ENCODE measurements at places on chromosomes 2 and 18.

GRCh38 chr18:27094621-27095020 is 90.5 kb downstream of the CHST9 start:
- no peak for DNase-seq

DNA sequence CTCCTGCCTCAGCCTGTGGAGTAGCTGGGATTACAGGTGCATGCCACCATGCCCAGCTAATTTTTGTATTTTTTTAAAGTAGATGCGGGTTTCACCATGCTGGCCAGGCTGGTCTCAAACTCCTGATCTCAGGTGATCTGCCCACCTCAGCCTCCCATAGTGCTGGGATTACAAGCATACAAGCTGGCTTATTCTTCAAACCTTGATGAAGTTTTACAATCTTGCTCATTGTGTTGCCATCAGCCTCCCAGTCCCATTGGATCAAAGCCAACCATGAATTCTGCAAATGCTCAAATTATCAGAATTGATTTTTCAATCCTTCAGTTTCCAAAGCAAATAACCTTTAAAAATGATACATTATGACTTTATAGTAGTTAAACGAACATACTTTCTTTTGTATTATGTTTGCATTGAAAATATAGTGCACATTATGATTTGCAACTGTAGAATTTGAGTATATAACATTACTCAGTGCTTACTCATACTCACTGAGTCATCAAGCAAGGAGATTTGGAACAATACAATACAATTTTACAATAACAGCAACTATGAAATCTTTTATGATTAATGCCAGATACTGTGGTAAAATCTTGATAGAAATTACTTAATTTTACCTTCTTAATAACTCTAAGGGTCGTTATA is 1491.9 kb upstream of the CELF4 start:
- no peak for DNase-seq

- no peak for DNase-seq
Observed at GRCh38 chr18:9824952-9825371, 60.8 kb upstream of the TXNDC2 start.

DNA sequence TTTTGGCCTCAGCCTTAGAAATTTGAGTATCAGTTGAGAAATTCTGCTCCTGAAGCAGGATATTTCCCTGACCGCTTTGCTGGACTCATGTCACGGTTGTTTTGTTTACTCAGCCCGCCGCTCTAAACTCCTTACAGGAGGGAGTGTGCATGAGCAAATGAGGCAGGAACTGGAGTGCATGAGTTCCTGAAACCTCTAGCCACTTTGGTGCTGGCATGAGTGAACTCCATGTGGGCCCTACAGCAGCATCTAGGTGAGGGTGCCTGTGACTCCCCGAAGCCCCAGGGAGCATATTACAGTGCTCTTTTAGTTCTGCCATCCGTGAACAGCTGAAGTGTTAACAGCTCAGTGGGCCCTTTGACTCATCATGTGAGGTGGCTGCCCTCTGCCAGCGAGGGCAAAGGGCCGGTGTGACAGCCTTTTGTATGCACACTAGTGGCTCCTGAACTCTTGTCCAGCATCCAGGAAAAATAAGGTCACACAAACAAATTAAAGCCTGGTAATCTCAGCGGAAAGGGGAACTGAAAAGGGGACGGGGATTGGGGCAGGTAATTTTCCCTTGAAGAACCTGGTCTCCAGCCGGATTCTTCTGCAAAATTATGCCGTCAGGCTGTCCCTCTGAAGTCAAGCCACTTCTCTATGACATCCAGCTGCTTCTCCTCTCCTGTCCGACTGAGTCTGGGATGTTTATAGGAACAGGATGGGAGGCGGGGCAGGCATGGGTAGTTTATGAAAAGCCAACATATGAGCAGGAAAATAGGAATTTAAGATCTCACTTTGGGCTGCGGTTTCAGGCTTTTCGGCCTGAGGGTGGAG is 1668.7 kb downstream of the SUCLG1 start:
- no peak for DNase-seq

DNA sequence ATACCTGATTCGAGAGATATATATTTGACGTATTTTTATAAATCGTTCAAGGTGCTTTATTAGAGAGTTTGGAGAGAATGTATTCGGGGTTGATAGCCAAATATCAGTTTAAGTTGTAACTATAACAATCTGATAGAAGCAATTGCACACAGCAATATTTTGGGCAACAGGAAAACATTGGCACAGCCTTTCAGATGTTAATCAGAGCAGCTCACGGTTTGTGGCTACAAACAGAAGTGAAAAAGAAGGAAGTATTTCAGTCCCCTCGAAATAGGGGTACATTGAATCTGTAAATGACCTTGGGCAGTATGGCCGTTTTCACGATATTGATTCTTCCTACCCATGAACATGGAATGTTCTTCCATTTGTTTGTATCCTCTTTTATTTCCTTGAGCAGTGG is 20.6 kb downstream of the SERPINB10 start:
- no peak for DNase-seq

DNA sequence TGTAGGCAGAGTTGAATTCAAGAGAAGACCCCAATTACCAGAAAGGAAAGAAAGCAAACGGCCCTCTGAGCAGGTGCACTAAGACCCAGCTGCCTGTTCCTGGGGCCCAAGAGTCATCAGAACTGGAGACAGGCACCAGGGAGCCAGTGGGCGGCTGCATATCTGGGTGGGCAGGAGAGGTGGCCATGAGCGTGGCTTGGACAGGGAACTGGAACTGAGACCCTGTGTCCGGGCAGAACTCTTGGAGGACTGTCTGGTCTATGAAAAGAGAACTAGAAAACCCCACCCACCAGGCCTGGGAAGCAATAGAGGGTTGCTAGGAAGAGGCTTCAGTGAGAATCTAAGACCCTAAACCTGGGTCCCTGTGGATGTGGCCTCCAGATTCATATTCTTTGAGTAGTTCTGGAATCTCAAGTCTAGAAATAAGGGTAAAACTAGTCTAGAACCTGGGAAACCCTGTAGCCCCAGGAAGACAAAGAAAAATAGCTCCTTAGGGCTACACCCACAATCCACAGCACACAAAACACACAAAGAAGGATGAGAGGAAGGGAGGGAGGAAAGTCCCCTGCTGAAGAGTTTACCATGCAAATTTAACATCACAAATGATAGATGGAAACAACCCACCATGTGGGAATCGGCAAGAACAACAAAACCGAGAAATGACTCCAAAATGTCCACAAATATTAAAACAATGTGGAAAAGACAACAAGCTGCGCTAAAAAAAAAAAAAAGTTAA is 147.0 kb downstream of the HDAC4 start:
- DNase-seq: no peak

- DNase-seq: no peak
Observed at GRCh38 chr2:113850687-113851086, 39.2 kb upstream of the ACTR3 start.

- DNase-seq: no peak
Observed at GRCh38 chr2:122652670-122653069, 897.2 kb downstream of the TSN start.

DNA sequence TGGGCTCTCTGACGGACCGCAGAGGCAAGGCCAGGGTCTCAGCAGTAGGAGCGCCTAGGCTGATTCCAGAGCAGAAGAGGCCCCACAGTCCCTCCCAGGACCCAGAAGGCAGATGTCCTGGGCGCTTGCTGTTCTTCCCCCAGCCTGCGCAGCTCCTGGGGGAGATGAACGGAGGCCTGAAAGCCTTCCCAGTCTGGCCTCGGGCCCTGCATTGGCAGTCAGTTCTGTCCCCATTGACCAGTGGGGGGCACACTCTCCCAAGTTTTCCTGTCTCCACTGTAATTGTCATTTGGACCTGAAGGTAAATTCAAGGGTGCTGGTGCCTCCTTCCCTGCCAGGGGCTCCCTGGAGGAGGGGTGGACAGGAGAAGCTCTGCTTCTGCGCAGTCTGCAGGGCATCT is 345.7 kb downstream of the CYP26B1 start:
- DNase-seq: no peak

GRCh38 chr2:84832772-84833461 is 48.0 kb downstream of the TRABD2A start:
- no peak for DNase-seq

DNA sequence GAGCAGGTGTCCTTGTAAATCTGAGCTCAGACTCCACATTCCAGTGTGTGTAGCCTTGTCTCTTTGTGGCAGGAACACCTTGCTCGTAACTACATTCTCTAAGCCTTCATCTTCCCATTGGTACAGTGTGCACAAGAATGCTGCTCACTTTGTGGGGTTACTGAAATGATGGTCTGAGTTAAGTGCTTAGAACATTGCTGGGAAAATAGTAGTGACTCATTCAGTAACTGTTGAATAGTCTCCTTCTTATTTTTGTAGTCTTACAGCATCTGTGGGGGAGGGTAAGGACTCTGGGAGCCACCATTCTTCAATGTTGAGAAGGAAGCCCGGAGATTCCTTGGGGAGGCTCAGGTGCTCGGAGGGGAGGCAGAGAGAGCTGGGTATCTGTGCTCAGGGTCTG is 236.0 kb upstream of the HDAC4 start:
- no peak for DNase-seq

DNA sequence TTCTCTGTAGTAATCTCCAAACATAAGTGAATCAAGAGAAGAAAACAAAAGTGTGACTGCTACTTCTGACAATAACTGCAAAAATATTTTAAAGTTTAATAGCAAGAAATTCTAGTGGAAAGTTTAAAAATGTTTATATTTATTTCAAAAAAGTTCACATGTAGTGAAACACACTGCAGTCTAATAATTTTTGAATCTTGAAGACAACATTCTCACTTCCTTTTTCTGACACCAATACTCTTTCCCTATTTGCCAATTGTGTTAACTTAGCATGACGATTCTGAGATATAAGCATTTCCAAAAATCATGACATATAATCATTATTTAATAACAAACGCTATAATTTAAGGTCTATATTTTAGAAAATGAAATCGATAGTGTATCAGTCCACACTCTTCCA is 429.1 kb upstream of the PKDCC start:
- no peak for DNase-seq

- DNase-seq: no peak
Observed at GRCh38 chr2:31415421-31415820, 879 bp upstream of the XDH start.

DNA sequence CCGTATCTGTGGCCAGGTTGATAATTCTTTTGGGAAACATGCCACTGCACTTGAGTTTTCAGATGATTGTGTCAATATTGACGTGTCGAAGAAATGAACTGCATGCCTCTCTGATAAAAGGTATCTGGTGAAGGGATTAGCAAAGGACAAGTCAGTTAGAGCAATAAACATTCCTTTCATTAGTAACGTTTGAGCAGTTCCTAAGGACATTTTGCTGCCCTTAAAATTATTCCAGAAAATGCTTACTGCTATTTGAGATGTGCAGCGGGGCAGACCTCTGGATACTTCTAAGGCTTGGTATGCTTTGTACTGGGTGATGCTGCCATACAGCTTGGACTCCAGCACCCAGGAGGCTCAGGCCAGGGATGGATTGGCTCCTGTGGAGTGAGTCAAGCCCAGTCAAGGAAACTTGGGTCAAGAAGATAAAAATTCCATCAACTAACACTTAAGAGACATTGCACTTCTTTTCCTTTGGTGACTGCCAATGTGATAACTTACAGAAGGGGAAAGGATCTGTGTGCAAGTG is 166.7 kb downstream of the FHOD3 start:
- no peak for DNase-seq

- no peak for DNase-seq
Observed at GRCh38 chr2:120871881-120872620, 136.4 kb downstream of the GLI2 start.

DNA sequence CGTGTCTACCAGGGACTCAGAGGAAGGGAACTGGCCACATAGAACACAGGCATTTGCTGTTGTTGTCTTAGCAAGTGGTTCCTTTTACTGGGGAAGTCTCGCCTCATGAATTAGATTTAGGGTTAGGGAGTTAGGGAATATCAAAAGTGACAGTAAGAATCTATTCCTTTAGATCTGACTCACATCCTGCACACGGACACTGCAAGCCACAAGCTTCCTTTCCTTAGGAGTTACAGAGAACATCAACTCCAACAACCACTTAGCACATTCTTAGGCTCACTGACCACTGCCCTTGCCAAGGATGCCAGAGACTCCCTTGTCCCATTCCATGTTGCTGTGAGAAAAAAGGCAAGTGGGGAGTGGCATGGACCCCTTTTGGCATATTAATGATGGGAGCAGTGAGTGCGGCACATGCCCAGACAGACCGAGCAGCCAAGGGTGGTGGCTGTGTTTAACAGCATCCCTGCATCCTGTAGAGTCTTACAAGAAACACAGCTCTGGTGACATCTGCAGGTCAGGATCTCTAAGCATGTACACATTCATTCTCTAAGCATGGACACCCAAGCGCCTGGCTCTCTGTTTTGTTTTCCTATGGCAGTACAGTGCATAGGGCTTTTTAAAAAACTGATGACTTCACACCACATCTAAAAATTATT is 745.6 kb upstream of the RAB6C start:
- no peak for DNase-seq

GRCh38 chr2:157355618-157356017 is 30.0 kb upstream of the ERMN start:
- no peak for DNase-seq

Data from activated CD8-positive, alpha-beta memory T cell treated with anti-CD3 and anti-CD28 coated beads, Interleukin-2, amount 10 ng/mL, durations not matched to agents 7 days and 5 days (primary cell).